ENCODE measurements at places on chromosomes 6 and 20.

DNA sequence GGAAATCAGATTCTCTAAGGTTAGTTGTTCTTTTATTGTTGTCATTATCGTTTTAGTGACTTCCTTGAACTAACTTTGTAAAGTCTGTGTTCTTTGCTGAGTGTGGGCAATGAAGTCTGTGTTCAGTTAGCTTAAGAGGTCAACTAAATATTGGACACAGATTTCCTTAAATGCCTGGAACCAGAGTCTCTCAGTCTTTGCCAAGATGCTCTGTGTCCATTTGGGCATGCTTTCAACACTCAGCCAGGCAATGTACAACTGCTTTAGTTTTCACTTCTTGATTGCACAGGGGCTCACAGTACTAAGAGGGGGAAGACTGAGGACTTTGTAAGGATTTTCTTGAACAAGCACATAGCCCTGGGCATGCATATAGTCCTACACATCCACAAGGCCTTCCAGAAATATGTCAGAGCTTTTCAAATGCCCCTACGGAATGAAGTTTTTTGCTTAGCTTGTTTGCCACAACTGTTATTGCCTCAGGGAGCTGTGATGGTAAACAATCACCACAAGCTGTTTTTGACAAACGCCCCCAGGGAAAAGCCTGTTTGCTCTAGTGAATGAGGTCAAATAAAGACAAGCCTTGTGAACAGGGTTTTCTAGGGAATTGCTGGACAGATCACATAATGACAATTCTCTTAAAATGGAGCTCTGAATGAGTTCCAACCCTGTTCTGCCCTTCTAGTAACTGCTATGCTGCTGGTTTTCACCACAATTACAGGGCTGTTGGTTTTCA lies 82.5 kb downstream of the B3GAT2 start:
- no peak for DNase-seq

DNA sequence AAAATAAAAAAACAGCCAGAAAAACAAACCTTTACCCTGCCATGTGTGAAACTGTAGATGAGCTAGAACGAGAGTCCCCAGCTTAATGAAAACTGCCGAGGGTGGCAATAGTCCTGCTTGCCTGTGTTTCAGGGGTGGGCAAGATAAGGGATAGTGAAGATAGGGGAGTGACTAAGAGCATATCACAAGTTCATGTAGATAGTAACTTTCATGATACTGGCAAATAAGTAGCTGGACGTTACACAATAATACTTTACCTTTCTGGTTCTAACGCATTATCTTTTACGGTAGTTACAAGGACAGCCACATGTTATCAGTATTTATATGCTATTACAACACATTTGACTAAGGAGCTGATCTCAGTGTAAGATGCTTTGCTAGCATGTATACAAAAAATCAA lies 9.3 kb upstream of the FBXO9 start:
- DNase-seq: no peak

DNA sequence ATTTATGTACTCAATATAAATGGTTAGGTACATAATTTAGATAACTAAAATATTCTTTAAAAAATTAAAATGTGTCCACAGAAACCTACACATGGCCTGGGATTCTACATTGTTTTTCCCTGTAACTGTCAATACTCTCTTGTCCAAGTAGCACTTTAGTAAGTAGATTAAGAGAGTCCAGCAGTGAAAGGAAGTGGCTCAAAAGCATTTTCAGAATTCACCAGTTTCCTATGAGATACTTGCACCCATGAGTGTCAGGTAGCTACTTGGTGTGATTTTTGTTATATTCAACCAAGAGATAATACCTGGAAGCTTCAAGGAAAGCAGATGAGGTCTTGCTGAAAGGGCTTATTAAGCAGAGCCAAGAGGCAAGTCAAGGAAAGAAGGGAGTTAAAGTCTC lies 126.3 kb downstream of the FYN start:
- no peak for DNase-seq

DNA sequence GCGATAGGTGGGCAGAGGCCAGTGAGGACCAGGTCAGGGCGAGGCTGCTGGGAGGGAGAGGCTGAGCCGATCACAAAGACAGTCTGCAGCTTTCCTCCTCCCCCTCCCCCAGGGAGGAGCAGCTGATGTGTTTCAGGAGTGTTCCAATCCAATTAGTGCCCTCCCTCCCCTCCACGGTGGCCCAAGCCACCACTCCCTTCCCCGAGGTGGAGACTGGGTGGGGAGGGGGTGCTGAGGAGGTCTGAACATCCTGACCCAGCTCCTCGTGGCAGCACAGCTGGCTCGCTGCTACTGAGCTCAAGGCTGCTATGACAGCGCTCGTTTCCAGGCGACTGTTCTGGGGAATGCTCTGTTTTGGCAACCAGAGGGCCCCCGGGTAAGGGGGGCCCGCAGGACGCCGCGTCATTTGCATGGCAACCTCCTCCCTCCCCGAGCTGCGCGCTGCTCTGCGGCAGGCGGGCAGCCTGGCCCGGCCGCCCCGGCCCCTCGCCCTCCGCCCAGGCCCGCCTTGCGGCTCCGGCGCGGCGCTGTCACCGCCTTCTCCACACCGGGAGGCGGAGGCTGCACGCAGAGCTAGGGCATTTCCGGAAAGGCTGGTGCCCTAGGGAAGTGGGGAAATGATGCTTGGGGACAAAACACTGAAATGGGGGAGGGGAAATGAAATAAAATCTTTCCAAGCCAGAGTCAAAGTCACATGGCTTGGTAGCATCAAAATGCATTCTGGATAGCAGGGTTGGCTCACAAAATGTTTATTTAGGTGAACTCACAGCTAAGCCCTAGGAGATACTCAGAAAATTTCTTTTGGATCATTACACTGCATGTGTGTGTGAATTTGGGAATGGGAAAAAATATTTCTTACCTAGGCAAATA lies 67.4 kb upstream of the PIM1 start:
- DNase-seq: peak; percentile 83

DNA sequence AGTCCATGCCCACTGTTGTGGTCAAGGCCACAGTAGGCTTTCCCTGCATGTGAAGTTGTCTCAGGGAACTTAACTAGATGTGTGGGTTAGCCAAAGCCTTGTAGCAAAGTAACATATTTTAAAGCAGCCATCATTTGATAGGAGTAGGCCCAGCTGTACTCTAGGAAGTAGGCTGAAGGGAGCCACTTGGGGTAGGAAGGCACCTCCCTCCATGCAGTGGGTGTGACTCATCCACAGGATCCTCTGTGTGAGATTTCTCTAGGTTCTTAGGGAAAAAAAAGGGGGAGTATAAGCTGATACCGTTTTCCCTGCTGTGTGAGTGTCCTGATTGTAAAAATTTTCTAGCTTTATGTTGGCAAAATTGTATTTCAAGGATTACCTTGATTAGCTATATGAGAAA lies 44.7 kb downstream of the VAPB start:
- DNase-seq: peak; percentile 84

GRCh38 chr6:106626485-106626884 lies 2.8 kb downstream of the RTN4IP1 start:
- DNase-seq: no peak
